T-helper 17 cell (primary cell): ENCODE measurements at places on chromosomes 6 and 20.

DNA sequence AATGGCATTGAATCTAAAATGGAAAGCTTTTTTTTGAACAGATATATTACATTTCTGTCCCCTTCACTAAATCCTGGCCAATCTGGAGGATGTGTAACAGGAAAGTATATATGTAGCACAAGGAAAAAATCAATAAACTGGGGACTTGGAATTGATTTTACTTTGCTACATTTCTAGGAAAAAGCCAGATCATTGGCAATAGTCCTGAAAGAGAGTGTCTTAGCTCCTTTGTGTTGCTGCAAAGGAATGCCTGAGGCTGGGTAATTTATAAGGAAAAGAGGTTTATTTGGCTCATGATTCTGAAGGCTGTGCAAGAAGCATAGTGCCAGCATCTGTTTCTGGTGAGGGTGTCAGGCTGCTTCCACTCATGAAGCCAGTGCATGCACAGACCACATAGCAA is 574.9 kb downstream of the HTR1B start:
- DNase-seq: no peak

DNA sequence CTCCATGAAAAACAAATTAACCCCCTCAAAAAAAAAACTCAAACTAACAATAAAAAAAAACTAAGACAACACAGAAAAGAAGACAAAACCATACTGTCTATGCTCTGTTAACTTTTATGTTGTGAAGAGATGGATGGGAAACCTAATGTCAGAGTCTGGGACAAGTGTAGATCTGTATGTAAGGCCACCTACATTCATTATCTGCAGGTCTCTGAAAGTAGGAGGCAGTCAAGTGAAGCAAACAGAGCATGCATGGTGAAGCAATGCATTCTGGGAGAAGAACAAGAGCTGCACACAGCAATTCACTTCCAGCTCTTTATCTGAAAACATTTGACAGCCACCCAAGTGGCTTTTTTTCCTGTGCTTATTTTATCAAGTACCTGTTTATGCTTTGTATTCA is 452.0 kb downstream of the EPHA7 start:
- no peak for DNase-seq

DNA sequence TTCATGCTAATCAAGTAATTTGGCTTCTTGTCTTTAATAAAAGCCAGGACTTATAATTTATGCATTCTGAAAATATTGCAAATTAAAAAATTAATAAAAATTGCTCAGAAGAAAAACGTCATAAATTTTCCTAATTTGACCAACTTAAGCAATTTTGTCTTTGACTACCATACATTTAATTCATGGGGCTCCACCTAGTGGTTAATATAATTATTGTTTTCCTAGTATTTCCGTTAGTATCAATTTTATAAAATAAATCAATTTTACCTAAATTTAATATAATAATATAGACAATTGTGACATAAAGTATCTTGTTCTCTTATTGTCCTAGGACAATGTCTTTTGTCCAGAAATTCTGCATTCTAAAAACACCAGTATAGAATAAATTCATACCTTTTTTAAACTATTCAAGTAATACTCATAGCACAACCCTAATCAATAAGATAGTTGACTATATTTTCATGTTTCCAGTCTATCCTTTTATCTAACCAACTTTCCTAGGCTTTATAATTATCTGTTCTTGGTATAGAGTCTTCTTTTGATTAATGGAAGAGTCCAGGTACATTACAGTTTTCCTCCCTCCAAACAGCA is 319.9 kb downstream of the TRDN start:
- no peak for DNase-seq

GRCh38 chr20:47754946-47755652 is 30.2 kb downstream of the SULF2 start:
- no peak for DNase-seq

GRCh38 chr20:57426271-57426689 is 35.1 kb downstream of the RBM38 start:
- no peak for DNase-seq
